Fibroblast of skin of right biceps (primary cell): ENCODE measurements at places on chromosomes 13 and 19.

DNA sequence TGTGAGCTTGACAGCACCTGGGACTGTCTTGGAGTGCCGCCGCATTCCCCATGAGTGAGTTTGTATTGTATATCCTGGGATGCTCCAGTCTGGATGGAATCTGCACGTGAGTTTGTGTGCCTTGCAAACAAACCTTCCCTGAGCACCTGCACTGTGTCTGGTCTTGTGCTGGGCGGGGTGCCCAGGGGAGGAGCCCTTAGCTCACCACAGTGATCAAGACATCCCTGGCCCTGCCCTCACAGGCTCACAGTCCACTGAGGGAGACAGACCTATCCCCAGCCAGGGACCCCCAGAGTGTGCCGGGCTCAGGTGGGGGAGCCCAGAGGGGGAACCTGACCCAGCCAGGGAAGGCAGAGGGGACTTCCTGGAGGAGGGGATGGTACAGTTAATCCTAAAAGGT lies 1.7 kb upstream of the BCAM start:
- no peak for DNase-seq

GRCh38 chr19:48997972-48998371 lies 4.3 kb downstream of the RUVBL2 start:
- DNase-seq, result peak; percentile 60

- peak; percentile 75 for DNase-seq
Measured at GRCh38 chr13:25738342-25739196, 313.2 kb downstream of the SHISA2 start.

DNA sequence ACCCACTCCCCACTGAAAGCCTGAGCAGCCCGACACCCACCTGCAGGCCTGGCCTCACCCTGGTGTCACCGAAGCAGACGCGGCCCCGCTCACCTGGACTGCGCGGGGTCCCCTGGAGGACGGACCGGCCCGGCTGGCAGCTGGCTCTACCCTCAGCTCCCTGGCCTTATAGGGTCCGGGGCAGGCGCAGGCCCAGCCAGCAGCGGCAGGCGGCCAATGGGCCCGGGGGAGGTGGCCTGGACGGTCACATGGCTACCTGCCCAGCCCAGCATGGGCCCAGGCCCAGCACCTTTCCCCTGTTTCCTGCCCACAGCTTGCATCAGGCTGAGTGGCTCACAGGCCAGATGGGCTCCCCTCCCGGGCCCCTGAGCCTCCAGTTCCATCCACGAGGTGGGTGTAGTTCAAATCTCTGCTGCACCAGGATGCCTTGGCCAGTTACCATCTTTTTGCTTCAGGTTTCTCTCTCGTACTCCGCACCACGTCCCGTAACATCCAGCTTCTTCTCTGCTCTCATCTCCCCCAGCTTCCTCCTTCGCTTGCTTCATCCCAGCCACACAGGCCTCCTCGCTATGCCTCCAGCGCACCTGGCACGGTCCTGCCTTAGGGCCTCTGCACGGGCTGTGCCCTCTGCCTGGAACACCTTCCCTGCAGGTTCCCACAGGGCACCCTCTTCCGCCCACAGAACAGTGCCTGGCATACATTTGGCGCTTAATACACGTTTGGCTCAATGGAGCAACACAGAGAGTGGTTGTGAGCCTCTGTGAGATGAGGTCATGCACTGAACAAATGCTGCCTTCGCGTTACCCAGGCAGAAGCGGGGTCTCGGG lies at the start of gene PLIN4:
Gene PLIN4, minus strand, starts transcription at position 142 of the 827 bp plus-strand sequence. CDS start 214 bp downstream, outside the sequence.
- DNase-seq, result peak; percentile 40

DNA sequence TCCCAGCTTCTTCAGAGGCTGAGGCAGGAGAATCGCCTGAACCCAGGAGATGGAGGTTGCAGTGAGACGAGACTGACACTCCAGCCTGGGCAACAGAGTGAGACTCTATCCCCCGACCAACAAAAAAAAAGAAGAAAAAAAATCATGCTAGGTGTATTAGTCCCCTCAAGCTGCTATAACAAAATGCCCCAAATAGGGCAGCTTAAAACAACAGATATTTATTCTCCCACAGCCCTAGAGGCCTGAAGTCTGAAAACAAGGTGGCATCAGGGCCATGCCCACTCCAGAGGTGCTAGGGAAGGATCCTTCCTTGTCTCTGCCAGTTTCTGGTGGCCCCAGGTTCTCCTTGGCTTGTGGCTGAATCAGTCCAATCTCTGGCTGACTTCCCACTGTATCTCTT lies 8.6 kb upstream of the EHD2 start:
- no peak for DNase-seq

DNA sequence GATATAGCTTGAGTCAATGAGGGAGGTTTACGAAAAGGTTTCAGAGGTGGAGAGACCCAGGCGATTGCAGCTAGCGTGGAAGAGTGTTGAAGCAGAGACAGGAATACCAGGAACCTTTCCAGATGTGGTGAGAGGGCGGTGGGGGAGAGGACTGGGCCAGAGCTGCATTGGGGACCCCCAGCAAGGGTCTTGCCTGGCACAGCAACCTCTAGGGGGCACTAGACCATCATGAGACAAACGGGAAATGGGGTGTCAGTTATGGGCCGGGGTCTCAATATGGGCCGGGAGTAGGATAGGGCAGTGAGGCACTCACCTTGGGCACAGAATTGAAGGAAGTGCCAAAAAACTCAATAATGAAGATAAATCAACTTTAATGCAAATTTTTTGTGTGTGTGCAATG lies 2.1 kb upstream of the LRP3 start:
- no peak for DNase-seq

- DNase-seq, result no peak
Measured at GRCh38 chr19:48631225-48631624, 6.0 kb downstream of the DBP start.

DNA sequence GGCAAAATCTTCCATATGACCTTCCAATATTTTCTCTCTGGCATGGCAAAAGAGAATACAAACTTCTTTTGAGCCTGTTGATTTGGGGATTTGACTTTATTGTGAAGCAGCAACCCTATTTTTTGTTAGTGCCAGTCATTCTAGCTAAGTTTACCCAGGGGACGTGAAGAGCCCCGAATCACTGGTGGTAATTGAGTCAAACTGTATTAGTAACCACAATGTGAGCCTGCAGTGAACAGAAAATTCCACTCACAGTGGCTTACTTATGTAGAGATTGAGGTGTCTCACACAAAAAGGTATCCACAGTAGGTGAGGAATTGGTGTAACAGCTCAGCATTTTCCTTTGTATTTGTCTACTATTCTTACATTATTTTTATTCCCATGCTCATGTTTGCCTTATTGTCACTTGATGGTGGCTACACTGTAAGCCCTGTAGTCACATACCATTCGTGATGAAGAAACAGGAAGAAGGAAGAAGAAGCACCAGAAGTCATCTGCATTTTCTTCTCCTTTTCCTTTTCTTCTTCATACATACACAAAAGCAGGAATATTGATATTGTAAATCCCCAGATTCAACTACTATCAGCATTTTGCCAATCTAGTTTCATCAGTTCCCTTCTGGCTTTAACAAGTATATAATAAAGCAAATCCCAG lies 33.3 kb upstream of the MYCBP2 start:
- DNase-seq, result no peak

DNA sequence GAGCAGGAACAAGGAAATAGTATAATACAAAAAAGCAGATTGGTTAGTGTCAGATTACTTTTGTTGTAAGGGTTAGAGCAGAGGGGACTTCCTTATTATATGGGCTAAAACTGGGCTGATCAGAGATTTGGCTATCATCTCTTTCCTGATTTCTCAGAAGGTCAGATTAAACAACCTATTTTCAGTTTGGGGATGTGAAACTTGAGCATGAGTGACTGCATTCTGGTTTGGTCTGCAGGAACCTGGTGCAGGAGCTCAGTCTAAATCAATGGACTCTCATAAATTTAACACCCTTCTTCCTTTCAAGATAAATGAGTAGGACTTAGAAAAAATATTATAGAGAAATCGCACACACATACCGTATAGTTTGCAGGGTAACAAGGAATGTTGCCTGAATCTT lies 12.9 kb upstream of the RFXAP start:
- no peak for DNase-seq

DNA sequence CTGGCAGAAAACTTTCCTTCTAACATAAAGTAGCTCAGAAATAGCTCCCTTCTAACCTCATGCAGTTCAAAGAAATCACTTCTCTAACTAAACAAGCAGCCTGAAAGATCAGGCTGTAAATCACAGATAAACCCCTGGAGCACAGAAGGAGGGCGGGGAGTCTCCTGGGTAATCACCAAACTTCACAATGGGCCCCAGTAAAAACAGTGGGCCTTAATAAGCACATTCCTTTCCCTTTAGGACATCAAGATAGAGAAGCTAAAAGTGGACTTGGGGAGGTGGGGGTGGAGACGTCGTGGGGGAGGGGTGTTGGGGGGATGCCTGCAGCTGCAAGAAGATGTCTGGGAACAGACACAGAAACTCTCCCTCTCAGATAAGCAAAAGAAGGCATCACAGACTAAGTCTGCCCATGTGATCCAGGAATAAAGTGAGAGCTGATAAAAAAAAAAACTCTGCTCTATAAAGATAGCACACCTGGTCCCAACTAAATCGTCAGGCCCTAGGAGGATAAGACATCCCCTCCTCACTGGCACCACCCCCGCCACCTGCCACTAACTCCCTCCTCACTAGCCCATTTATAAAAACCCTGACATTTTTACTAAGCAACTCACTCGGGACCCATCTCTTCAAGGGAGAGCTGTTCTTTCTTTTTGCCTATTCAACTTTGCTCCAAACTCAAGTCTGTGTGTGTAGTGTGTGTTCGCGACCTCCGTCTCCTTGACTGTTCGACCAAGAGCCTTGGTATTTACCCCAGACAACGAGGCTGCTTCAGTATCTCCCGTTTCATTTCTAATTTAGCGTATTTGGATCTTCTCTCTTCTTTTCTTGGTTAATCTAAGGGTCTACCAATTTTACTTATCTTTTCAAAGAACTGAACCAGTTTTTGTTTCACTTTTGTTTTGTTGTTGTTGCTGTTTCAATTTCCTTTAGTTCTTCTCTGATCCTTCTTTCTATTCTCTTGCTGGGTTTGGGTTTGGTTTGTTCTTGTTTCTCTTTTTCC lies 31.7 kb downstream of the DNAJC15 start:
- peak; percentile 96 for DNase-seq

DNA sequence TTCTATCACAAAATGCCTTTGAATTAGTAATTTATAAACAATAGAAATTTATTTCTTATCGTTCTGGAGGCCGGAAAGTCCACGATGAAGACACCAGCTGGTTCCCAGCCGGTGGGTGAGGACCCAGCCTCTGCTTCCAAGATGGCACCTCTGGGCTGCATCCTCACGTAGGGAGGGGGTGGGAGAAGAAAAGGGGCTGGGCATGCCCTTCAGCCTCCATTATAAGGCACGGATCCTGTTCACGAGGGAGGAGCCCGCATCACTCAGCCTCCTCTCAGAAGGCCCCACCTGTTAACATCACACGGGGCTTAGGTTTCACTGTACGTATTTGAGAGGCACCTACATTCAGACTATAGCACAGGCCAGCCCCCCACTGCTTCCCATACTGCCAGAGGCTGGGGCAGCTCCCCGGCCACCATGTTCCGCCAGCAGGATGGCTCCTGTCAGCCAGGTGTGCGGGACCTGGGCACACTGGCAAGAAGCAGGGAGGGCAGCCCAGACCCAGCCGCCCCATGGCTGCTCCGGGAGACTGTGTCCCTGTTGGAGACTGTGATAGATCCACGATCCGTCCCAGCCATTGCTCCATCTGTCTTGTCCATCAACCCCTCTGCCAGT lies 131.6 kb downstream of the SOX1 start:
- no peak for DNase-seq

- no peak for DNase-seq
Measured at GRCh38 chr19:49378512-49378911, 9.5 kb upstream of the KASH5 start.

GRCh38 chr13:28488376-28489005 lies 6.4 kb downstream of the FLT1 start:
- peak; percentile 54 for DNase-seq

GRCh38 chr13:62629618-62630017 lies 1214.0 kb upstream of the PCDH20 start:
- no peak for DNase-seq

DNA sequence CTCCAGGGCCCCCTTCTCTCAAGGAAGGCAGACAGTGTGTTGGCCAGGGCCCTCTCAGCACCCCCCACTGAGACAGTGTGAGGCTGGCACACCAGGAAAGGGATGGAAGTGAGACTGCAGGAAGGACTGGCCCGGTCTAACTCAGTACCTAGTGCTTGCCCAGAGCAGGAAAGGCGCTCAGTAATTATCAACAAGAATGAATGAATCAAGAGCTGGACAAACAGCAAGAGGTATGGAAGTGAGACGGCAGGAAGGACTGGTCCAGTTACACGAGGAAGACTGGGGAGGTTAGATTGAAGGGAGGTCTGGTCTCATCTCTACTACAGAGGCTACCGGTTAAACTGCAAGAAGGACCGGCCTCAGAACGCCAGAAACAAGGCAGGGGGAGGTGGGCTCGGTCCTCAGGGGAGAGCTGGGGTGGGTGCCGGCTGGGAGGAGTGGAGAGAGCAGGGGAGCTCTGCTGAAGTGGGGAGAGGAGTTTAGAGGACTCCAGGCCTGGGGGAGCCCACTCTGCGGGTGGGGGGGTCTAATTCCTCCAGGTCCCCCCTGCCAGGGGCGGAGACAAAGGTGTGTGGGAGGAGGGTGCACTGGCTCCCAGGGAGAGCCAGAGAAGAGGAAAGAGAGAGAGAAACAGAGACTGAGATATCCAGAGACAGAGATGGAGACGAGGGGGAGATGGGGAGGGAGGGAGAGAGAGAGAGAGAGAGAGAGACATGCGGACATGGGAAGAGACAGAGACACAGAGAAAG lies 1.1 kb downstream of the SLC8A2 start:
- DNase-seq, result no peak

GRCh38 chr13:63448692-63449091 lies 2033.0 kb upstream of the PCDH20 start:
- peak; percentile 13 for DNase-seq
